ENCODE measurements at places on chromosomes 12 and 14.

DNA sequence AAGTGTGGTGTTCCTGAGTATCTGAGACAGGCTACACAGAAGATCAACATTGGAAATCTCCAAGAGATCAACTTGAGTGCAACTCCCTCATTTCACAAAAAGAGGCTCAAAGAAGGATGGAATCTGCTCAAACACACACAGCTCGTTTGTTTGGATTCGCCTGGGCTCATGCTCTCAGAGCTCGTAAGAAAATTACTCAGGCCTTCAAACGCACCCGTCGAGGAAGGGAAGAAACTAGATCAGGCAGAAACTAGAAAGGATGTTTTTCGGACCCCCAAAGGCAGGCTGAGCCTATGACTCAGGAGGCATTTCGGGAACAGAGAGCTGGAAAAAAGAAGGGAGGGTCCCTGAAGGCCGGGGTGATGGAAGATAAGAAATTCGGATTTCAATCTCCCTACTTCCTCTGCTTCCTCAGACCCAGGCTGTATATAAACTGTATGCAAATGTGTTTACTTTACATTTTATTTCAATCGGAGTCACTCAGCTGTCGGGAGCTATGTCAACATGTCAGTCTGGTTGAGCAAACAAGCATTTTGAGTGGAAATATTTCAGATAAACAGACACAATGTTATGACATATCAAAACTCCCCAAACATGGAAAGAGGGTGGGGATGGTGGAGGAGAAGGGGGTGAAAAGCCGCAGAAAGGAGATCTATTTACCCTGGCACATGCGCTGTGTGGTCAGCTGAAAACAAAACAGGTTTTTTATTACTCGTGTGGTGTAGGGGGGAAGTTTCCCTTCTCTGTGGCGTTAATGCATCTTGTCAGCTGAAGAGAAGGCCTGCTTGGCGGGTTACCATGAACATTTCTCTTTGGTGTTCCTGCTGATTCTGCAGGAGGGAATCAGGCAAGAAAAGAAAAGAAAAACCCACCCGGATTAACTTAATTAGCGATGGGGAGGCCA is 129.1 kb upstream of the TBX3 start:
- no peak for DNase-seq

DNA sequence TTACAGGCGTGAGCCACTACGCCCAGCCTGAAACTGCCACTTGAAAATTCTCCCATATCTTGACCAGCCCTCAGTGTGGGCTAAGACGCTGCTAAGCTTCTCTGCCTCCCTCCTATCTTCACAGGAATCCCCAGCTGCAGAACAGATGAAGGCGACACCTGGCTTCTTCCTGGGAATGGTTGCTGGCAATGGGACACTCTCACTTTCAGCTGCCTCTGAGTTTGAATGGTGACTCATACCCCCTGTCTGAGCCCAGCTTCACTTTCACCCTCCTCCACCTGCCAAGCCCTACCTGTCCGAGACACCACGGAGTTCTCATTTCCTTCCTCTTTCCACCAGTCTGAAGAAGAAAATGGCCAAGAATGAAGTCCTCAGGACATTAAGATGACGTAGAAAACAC is 18.3 kb upstream of the VASH1 start:
- DNase-seq = no peak

- DNase-seq = no peak
These were observed 43.3 kb downstream of the EFCAB11 start for GRCh38 chr14:89911010-89911919.

GRCh38 chr12:25107920-25108319 is 87.0 kb downstream of the DNAI7 start:
- DNase-seq = no peak

GRCh38 chr12:78885466-78885865 is 20.9 kb downstream of the SYT1 start:
- DNase-seq = peak; percentile 77
